CD8-positive, alpha-beta T cell (primary cell): ENCODE measurements at places on chromosomes 1 and 21.

- no peak for DNase-seq
Observed at GRCh38 chr1:238469146-238469631, 578.5 kb upstream of the ZP4 start.

- DNase-seq: peak; percentile 4
Observed at GRCh38 chr1:34597877-34598514, 156.9 kb upstream of the GJB5 start.

DNA sequence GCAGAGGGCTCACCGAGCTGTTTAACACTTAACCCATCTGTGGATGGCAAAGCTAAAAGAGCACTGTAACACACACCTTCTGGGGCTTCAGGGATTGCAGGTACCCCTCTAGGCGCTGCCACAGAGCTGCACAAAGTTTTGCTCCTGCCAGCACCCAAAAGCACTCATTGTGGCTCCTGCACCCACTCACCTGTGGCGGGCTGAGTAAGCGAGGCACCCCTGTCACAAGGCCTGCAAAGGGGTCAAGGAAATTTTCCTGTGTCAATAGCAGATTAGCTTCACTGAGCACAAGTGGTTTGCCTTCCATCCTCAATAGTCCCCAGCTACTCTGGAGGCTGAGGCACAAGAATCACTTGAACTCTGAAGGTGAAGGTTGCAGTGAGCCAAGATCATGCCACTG, 29.5 kb upstream of the KCNK1 start:
- no peak for DNase-seq

DNA sequence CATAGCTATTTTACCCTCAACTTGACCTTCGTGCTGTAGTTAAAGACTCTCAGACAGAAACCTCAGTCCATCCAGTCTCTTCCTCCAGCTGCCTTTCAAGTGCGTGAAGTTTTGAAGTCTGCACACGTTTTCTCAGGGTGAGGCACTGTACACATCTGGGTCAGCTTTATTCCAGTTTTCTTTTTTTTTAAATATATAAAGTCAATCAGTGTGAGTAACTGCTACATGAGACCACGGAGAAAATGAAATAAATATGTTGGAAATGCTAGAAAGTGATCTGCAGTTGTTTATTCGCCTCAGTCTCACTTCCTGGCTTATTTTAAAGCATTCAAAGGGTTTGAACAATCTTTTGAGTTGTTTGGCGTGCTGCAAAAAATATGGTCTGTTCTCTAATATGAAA, 135.7 kb downstream of the ROR1 start:
- no peak for DNase-seq

DNA sequence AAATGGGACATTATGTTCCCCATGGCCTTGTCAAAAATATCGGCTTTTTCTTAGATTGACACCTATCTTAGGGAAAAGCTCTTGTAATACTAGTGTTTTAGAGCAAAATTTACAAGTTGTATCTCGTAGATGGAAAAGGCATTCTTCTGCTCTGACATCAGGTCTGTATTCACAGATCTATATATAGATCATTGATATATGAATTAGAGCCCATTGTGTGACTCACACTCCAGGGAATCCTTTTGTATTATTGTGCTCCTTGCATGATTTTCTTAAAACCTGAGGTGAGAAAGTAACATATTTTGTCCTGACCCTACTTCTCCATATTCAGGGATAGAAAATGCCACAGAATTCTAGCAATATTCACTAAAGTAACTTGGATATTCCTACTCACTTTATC, 1160.8 kb upstream of the B3GALT2 start:
- no peak for DNase-seq

DNA sequence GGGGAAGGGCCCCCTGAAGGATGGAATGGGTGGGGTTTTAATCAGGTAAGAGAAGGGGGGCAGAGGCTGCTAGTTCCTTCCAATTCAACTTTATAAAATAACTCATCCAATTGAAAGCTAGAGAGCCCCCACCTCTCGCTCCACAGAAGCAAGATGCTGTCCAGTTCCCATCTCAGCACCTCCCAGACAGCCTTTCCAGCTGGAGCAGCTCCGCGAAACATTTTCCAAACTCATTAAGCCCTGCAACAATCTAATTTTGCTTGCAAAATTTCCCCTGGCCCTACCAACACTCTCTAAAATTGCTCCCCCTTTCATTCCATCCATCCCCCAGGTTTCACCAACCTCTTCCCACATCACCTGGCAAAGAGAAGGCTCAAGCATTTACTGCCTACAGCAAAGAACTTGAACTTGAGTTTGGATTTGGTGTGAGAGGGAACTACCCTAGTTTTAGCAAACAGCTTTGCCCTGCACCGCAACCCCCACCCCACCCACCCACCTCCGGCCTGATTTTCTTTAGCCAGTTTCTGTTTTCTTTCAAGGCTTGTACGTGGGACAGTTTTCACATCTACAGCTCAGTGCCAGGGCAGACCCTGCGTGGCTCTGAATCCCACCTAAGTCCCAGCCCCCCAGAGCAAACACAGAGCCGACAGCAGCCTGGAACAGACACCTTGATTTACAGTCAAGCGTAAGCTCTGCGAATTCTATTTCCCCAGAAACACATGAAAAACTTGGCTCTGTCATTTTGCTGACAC, 46.7 kb downstream of the SYF2 start:
- DNase-seq: no peak

GRCh38 chr1:116432655-116433265, 59.7 kb downstream of the ATP1A1 start:
- no peak for DNase-seq

DNA sequence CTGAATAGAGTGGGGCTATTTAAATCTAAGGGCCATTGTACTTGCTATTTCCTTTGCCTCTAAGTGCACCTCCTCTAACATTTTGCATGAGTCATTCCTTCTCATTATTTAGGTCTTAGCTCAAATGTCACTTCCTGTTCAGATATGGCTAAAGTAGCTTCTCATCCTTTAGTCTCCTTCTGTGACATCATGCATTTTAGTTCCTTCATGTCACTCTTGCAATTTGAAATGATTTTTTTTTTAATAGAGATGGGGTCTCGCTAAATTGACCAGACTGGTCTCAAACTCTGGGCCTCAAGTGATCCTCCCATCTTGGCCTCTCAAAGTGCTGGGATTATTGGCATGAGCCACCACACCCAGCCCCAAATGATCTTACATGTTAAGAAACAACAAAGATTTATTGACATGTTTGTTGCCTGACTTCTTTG, 6.6 kb downstream of the TBX19 start:
- no peak for DNase-seq

DNA sequence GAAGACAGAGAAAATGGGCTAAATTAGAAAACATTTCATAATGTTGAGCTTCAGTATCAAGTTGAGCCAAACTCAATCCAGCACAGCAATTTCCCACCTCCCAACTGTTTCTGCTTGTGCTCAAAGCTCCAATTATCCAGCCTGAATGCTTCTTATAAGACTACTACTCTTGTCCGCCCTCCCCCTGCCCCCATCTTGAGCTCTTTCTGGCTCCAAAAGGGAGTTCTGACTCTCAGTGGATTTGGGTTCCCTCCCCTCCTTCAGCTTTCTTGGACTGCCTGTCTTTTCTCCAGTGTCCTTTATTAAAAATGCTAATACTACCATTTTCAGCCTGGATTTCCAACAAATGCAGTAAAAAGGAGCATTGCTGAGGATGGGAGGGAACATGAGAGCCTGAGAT, 174.8 kb downstream of the ASTN1 start:
- DNase-seq: no peak

- DNase-seq: no peak
Observed at GRCh38 chr1:10965546-10966226, 46.8 kb upstream of the TARDBP start.

DNA sequence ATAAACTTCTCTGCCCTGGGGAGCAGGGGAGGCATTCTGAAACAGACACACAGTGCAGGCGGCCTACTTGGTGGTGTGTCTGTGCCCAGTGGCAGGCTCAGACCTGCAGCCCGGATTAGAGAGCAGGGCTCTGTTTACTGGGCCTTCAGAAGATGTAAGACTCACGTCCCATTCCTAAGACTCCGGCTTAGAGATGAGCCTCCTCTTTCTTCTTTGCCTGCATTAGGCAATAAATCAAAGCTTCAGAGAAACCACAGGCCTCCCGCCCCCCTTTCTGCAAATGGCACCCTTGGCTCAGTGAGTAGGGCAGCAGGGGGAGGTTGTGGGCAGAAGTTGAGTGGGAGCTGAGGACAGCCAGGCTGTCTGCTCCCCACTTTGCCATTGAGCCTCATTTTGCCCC, 35.8 kb downstream of the LGR6 start:
- no peak for DNase-seq

GRCh38 chr1:31429583-31429982, 16.6 kb downstream of the SERINC2 start:
- no peak for DNase-seq

GRCh38 chr21:45465105-45465504, 60.1 kb downstream of the COL18A1 start:
- DNase-seq: no peak

- no peak for DNase-seq
Observed at GRCh38 chr1:204780630-204781029, 90.0 kb upstream of the NFASC start.

- no peak for DNase-seq
Observed at GRCh38 chr1:172224871-172225270, 195.6 kb upstream of the C1orf105 start.

DNA sequence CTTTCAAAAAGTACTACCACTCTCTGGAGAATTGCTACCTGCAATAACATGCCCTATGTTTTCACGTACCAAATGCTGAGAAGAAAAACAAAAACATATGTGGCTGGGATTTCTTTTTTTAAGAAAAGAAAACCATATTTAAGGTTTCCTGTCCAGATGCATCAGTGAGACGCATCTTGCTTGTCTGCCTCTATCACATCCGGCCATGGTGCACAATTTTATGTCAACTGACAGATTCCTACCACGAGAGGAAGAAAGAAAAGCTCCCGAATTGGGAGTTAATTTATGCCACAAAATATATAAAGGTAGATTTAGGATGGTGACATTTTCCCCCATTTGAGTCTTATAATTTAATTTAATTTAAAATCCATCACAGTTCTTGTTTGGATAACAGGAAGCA, 62.3 kb upstream of the COL24A1 start:
- no peak for DNase-seq

GRCh38 chr1:247531937-247532336, 4.3 kb downstream of the OR2C3 start:
- no peak for DNase-seq

- DNase-seq: no peak
Observed at GRCh38 chr1:97632776-97633175, 288.1 kb downstream of the DPYD start.

DNA sequence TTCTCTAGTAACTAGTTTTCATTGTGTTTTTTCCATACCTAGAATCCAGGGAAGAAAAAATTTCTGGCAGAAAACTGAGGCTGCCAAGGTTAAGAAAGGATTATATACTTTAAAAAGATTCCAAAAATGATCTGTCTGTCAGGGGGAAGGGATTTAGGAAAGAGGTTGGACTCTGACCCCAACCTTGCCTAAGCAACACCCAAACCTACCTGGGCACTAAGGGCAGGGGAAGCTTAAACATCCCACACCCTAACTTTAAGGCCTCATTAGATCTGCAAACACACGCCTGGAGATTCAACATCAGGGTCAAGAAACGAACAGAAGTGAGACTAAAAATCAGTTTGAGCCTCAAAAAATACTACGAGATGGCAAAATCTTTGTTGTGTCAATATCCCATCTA, 19.4 kb downstream of the KDM5B start:
- no peak for DNase-seq
